Astrocyte (in vitro differentiated cells and primary cell): ENCODE measurements at places on chromosomes 13 and 19. TPM values are rescaled to one million over a fixed set of nuclear protein-coding genes. Genes with fewer than 3 reads are reported as not detected.

DNA sequence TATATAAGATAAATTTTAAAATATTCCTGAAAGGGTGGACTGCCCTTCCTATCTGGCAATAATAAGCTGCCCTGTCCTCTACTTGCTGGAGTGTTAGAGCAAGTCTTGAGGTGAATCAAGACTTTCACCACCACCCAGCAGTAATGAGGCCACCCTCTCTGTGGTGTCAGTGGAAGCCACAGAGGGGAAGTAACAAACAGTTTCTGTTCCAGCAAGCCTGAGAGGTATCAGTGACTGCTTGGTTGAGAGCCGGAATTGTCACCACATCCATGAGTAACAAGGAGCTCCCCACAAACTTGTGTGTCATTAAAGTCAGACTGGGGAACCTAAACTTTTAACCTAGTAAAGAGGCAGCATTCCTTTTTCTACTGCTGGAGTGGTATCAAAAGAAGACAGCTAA is 532.7 kb upstream of the SPRY2 start:
- DNase-seq, result no peak

GRCh38 chr13:48600374-48601364 is 53.1 kb upstream of the CYSLTR2 start:
- DNase-seq, result peak; percentile 98

Gene PRR20A
- total RNA-seq, result not detected in 2 replicates

- DNase-seq, result peak; percentile 89
Measured at GRCh38 chr19:6580313-6580712, 10.6 kb downstream of the CD70 start.

DNA sequence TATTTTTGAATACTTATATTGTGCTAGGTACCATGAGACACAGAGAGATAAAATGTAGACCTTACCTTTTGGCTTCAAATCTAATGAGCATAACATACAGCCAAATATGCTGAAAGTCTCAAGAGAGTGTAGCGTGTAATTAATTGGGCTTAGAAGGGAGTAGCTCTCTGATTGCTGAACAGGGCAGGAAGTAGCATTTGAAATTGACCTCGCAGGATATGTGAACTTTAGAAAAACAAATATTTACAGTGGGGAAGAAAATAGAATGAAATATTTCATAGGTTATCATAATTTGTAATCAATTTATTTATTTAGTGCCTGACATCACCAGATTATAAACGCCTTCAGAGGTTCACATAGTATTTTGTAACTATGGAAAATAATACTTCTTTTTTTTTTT is 327.1 kb downstream of the RFC3 start:
- no peak for DNase-seq

- DNase-seq, result no peak
Measured at GRCh38 chr19:6358003-6358402, 3.3 kb upstream of the CLPP start.

DNA sequence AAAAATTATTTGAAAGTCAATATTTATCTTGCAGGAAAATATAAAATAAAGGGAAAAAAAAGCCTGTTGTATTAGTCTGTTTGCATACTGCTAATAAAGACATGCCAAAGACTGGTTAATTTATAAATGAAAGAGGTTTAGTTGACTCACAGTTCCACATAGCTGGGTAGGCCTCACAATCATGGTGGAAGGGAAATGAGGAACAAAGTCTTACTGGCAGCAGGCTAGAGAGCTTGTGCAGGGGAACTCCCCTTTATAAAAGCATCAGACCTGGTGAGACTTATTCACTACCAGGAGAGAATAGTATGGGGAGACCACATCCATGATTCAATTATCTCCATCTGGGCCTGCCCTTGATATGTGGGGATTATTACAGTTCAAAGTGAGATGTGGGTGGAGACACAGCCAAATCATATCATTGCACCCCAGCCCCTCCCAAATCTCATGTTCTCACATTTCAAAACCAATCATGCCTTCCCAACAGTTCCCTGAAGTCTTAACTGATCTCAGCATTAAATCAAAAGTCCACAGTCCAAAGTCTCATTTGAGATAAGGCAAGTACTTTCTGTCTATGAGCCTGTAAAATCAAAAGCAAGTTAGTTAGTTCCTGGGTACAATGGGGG is 1416.5 kb upstream of the SPRY2 start:
- DNase-seq, result no peak

Gene SIGLECL1
- not detected in 2 replicates for total RNA-seq

DNA sequence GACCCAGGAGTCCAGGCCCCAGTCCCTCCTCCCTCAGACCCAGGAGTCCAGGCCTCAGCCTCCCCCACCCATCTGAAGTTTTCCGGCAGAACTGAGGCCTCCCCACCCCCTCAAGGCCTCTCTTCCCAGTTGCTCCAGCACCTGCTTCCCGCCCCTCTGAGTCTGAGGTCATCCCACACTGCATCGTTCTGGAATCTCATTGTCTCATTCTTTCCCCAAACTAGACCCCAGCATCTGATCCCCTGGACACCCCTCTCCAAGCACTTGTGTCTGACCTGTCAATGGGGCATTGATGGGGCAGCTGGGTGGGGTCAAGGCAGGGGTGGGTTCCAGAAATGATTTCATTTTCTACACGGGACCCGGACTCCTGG is 793 bp upstream of the SBK2 start:
- peak; percentile 36 for DNase-seq

Gene MEIOSIN
- total RNA-seq, result not detected in 2 replicates

Gene RGL3
- total RNA-seq, result 1.3 and 3.6 TPM in 2 replicates

DNA sequence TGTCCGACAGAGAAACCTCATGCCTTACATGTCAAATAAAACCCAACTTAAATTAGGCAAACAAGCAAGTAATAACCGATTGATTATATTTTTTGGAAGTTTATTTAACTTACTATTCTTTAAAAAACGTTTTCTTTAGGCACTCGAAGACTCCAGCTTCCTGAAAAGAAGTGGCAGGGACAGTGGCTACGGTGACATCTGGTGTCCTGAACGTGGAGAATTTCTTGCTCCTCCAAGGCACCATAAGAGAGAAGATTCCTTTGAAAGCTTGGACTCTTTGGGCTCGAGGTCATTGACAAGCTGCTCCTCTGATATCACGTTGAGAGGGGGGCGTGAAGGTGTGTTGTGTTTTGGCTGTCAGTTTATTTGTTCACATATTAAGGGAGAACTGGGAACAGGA is 164.4 kb downstream of the LMO7 start:
- DNase-seq, result no peak

Gene KLHL1
- not detected in 2 replicates for total RNA-seq

Gene BCL2L12
- total RNA-seq, result 26.6 and 31.5 TPM in 2 replicates
